ENCODE measurements at places on chromosomes 1 and 21.

DNA sequence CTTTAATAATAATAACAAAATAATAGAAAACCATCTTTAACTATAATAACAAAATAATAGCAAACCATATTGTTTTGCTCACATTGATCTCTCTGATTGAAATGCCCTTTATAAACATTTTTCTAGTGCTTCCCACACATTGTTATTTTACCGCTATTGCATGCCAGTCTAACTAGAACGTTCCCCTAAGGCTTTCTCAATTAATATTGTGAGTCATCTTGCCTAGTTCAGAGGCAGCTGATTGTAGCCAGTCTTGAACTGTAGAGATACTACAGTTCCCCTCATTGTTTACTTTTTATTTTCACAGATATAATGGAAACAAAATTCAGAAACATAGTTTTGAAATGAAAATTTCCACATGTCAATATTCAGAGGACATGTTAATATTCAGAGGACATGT, 192.3 kb upstream of the ADGRL4 start:
- DNase-seq = no peak

GRCh38 chr1:201020721-201021629, 2.5 kb downstream of the KIF21B start:
- DNase-seq = peak; percentile 53

DNA sequence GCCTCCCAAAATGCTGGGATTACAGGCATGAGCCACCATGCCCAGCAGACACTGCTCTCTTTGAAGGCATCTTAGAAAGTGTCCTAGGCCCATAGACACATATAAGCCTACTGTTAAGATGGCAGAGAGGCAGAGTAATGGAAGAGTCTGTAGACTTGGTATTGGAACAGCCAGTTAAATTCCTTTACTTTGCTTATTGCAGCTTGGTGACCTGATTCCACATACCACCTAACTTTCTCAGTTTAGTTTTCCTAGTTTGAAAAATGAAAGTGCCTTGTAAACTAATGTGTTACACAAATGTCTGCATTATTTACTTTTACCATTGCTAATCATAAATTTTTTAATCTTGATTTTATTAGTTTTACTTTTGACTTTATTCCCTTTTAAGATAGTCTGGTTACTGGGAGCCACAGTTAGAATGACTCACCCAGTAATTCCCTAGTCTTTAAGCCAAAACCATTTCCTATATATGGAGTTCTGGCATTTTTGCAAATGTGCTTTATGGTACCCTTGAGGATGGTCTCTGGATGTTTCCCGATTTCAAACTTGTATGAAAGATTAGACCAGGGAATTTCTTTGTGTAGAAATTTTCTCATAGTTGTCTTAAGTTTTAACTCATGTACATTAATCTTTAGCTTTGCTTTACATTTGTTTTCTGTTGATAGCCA, 6.4 kb downstream of the SMAP2 start:
- DNase-seq = no peak

DNA sequence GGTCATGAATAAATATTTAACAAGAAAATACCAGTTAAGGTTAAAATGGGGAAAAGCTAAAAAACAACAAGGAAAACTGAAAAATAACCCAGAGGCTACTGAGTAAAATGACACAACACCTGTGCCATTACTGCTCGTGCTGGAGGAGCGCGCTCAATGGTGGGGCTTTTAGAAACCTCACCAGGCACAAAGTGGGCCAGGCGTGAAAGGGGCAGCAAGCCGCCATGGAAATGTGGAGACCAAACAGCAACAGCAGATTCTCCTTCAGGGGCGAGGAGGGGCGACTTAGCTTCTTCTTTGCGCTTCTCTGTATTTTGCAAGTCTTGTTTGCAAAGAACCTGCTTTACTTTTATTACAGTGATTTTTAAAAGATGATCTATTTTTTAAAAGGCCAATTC, 18.9 kb upstream of the SPATC1L start:
- no peak for DNase-seq

- DNase-seq = no peak
These were observed 1.7 kb upstream of the MAN1A2 start for GRCh38 chr1:117365350-117366176.

DNA sequence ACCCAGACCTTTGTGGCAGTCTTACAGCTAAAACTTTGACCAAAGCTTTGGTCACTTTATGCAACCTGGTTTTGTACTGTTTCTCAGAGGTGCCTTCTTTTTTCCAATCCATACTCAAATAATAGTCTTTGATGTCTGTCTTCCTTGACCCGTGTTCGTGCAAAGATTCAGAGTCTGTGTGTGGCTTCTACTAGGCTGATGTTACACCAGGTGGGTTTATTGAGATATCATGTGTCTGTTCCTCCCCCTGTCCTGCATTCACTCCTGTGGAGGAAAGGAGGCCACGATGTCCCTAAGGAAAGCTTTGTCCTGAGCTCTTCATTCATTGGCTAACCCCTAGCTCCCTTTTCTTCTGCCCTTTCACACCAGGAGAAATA, 15.0 kb upstream of the IKBKE start:
- no peak for DNase-seq

GRCh38 chr1:202264300-202264699, 70.7 kb downstream of the LGR6 start:
- no peak for DNase-seq

- DNase-seq = no peak
These were observed 114.9 kb downstream of the DENND1B start for GRCh38 chr1:197660389-197660788.

GRCh38 chr1:203059485-203059884, 26.3 kb downstream of the MYOG start:
- DNase-seq = no peak

DNA sequence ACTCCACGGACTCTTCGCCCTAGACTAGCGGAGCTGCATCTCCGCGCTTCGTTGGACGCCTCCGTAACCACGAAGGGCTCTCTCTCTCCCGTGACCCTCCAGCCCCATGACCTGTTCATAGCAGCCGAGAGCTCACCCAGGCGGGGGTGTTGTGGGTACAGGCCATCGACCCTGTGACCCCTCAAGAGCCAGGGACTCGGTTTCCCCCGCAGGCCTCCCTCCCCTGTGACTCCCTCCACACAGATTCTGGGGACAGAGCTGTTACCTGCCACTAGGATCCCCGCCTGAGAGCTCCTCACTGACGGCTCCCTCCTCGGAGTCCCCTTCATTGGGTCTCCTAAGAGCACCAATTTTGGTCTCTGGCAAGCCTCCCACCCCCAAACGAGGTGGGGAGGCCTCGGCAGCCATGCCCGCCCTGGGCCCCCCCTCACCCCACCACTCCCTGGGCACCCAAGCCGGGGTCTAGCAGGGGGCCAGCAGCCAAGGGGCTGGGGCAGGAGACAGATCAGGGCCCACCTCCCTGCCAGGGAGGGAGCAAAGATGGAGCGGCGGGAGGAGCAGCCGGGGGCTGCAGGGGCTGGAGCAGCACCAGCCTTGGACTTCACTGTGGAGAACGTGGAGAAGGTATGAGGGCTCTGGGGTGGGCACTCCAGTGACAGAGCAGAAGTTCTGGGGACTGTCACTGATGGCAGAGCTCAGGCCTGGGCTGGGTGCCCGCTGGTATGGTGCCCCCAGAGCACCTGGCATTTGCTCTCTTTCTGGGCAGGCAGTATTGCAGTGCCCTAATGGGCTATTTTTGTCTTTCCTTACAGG, 517 bp downstream of the IPO13 start:
- no peak for DNase-seq

GRCh38 chr1:95982711-95983110, 738.9 kb upstream of the PTBP2 start:
- DNase-seq = no peak

DNA sequence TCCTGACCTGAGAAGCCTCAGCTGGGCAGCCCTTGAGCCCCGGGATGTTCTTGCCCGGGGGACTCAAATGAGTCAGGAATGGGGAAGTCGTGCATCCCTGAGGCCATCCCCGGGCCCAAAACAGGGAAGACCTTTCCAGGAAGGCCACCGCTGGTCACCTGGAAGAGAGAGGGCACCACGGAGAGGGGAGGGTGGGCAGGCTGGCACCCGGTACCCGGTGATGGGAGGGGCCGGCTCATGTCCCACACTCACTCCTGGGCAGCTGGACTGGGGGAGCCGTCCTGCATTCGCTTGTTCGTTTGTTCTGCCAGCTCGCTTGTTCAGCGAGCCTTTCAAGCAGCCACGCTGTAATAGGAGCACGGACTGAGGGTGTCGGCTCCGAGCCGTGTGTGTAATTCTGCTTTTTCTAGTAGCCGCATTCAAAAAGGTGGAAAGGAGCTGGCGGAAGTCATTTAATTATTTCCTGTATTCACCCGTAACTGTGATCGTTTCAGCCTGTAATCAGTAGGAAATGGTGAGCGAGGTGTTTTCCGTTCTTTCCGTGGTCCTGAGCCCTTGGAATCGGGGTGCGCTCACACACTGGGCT, 48.4 kb upstream of the CCDC27 start:
- no peak for DNase-seq

GRCh38 chr1:97034651-97035050, 313.1 kb downstream of the PTBP2 start:
- DNase-seq = no peak

Data from nephron progenitor cell (in vitro differentiated cells).